ENCODE measurements at places on chromosomes 4 and X.

GRCh38 chrX:39848900-39849299, 248.9 kb downstream of the BCOR start:
- DNase-seq = no peak

GRCh38 chr4:139711461-139711860, 45.8 kb downstream of the MGST2 start:
- no peak for DNase-seq

- no peak for DNase-seq
Measured at GRCh38 chr4:150173432-150173861, 95.2 kb downstream of the DCLK2 start.

DNA sequence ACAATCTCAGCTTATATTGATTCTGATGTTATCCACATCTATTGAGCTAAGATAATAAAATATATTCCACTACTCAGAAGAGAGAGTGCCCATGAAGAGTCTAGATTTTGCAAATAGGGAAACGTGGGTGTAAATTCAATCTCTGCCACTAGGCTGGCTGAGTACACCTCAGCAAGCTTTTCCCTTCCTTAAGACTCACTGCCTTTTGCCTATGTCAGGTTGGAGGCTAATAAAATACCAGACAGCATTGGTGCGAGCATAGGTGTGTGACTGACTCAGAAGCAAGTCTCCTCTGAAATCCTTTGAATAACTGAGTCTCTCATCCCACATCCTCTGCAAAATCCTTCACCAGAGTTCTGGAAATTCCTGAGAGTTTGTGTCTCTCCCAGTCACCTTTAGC, 405.4 kb upstream of the CPEB2 start:
- DNase-seq = no peak

GRCh38 chr4:61173799-61174198, 26.3 kb upstream of the ADGRL3 start:
- no peak for DNase-seq
